ENCODE measurements at places on chromosomes 2 and 18. TPM values are rescaled to one million over a fixed set of nuclear protein-coding genes. Genes with fewer than 3 reads are reported as not detected.
A peak's percentile ranks its signal among the peaks of the same experiment; 100 is the strongest.

DNA sequence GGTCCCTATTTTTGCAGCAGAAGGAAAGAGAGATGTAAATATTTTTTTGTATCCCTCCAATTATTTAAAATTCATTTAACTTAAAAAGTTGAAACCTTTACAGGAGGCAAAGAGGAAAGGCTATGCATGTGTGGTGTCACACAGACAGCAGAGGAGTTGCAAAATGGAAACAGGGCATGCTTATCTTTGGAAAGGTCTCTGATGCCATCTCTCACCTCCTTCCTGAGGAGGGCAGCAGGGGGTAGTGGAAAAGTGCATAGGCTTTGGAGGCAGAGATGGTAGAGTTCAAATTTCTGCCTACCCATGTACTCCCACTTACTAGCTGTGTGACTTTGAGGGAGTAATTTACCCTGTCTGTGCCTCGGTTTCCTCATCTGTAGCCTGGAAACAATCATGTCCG is 99.6 kb upstream of the MCFD2 start:
- DNase-seq, result peak; percentile 65

DNA sequence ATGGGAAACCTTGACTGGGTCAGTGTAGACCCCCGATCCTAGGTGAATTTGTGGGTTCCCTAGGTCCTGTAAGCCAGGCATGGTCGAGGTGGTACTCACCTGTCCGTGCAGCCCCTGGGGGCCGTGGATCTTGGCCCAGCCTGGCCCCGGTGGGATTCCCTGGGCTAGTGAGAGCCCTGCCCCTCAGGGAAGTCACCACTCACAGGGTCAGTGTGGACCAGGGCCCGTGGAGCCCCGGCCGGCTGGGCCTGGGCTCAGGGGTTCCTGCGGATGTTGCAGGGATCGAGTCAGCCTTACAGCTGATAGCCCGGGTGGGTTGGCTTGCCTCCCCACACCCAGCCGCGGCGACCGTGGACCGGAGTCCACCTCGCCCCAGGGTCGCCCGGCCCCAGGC is 528 bp downstream of the ATG9A start:
- DNase-seq, result no peak

GRCh38 chr2:73036766-73037165 is 34.7 kb downstream of the SFXN5 start:
- DNase-seq, result no peak

DNA sequence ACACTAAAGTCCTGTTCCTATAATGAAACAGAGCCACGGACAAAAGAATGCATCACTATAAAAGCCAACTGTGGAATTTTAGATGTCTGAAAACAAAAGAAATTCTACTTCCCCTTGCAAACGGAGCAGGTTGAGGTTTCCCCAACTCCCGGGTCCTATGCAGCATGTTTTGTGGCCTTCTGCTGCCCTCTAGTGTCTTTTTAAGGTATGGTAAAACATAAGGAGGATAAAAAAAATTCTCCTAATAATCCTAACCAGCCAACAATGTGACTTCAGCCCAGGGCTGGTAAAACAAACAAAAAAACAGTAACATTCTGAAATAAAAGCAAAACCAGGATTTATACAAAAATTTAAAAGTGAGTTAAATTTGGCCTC is 539.5 kb downstream of the NRXN1 start:
- peak; percentile 75 for DNase-seq

DNA sequence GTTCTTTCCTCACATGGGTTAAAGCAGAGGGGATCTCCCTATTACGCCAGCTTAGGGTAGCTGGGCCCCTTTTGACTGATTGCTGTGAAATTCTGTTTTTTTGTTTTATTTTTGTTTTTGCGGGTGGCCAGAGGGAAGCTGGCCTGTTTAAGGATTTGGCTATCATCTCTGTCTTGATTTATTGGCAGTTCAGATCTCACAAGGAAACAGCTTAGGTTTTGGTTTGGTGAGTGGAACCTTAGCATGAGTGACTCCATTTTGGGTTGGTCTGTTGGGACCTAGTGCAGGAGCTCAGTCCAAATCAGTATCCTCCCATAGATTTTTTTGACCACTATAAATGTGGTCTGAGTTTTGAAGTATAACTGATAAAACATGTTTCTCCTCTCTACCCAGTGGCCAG is 25.6 kb upstream of the NTSR2 start:
- DNase-seq, result no peak

GRCh38 chr2:222736301-222736700 is 64.8 kb downstream of the MOGAT1 start:
- DNase-seq, result peak; percentile 64

- no peak for DNase-seq
Measured at GRCh38 chr2:111664275-111664850, 219.6 kb downstream of the ANAPC1 start.

GRCh38 chr2:1321321-1321720 is 91.9 kb upstream of the TPO start:
- no peak for DNase-seq

The GPR55 gene
- 0.13 TPM for total RNA-seq

The C2orf80 gene
- total RNA-seq, result 0.45 TPM
